ENCODE measurements at places on chromosomes 7 and 10. TPM values are rescaled to one million over a fixed set of nuclear protein-coding genes. Genes with fewer than 3 reads are reported as not detected.

- DNase-seq: no peak
These were observed 11.3 kb downstream of the NFKB2 start for GRCh38 chr10:102406815-102407214.

- DNase-seq: no peak
These were observed 54.0 kb upstream of the ABCB5 start for GRCh38 chr7:20561466-20561865.

DNA sequence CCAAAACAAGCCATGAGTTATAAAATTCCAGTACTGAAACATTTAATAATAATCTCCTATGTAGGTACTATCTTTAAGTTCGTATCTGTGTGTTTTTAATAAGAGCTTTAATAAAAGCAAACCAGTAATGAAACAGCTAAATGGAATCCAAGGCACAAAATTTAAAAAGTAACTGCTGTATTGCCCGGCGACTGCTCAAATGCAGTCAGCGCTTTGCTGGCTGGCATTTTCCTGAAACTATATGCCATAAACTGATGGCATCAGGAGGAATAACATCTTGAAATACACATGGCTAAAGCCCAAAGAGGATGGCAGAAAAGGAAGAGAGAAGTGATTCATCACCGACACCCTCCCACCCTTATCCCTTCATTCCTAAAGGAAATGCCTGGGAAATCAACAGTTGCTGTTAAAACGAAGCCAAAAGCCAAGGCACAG is 133.1 kb downstream of the CUBN start:
- no peak for DNase-seq

- peak; percentile 40 for DNase-seq
These were observed 356.5 kb upstream of the KLF6 start for GRCh38 chr10:4141471-4141870.

DNA sequence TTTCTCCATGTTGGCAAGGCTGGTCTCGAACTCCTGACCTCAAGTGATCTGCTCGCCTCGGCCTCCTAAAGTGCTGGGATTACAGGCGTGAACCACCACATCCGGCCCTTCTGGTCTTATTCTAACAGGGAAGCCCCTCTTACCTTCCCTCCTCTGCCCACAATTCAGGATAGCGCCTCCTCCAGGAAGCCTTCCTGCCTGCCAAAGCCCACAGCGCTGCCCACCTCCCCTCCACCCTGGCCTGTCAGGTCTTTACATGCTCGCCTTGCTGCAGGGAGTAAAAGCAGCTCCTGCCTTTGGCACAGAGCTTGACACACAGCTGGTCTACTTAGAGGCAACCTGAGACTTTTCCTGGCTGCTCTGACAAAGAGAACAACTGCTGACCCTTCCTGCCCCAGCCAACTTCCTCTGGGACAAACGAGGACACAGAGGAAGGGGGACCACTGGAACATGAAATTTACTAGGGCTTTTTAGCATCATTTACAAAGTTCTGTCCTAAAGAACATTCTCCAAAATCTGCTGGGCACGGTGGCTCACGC is 13.2 kb downstream of the MLXIPL start:
- peak; percentile 57 for DNase-seq

- DNase-seq: peak; percentile 73
These were observed 136.8 kb upstream of the PDE1C start for GRCh38 chr7:32206987-32207386.

DNA sequence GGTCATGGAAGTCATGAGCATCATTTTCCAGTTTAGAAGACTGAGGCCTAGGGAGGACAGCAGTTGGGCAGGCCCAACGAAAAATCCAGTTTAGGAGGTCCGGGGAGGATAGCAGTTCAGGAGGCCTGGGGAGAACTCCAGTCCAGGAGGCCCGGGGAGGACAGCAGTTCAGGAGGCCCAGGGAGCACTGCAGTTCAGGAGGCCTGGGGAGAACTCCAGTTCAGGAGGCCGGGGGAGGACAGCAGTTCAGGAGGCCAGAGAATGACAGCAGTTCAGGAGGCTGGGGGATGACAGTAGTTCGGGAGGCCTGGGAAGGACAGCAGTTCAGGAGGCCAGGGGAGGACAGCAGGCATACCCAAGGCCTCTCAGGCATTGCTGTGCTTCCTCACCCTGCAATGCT is 453.4 kb downstream of the LRMDA start:
- no peak for DNase-seq

- no peak for DNase-seq
These were observed 78.4 kb upstream of the MEOX2 start for GRCh38 chr7:15764851-15765382.

DNA sequence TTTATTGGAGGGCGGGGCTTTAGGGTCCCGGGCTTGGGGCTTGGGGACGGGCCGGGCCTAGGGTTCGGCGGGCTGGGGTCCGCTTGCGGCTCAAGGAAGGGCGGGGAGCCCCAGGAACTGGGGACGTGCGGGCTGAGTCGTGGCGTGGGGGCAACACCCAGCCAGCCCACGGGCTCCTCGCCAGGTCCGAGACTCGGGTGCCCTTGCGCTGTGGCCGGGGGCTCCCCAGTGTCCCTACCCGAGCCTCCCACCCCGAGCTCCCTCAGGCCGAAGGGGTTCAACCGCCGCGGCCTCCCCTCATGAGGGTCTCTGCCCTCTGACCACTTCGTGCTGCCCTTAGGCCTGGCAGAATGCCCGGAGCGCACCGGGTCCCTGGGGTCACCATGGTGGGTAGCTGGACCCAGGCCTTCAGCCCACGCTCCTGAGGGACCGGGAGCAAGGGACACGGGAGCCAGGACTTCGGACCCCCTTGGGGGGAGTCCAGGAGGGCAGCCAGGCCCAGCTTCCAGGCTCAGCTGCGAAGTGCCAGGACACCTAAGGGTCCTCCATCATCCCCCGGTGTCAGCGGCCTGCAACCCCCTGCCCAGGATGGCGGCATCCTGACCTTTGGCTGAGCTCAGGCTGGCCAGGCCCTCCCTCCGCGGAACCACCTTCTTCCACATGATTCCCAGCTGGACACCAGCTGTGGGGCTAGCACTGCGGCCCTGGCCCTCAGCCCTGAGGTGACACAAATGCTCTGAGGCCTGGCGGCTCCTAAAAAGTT is 524 bp upstream of the FUOM start:
- DNase-seq: no peak

- DNase-seq: no peak
These were observed 112.9 kb upstream of the ZNF746 start for GRCh38 chr7:149610441-149611011.

POM121 gene
- 80.2 TPM for total RNA-seq

PRKG1 gene
- total RNA-seq: 10.4 TPM

CARD11 gene
- 20.0 TPM for total RNA-seq

SPDYE2B gene
- not detected for total RNA-seq

INA gene
- total RNA-seq: 14.0 TPM
